NCI-H187 (cell line): ENCODE measurements at places on chromosomes 3 and 15.

DNA sequence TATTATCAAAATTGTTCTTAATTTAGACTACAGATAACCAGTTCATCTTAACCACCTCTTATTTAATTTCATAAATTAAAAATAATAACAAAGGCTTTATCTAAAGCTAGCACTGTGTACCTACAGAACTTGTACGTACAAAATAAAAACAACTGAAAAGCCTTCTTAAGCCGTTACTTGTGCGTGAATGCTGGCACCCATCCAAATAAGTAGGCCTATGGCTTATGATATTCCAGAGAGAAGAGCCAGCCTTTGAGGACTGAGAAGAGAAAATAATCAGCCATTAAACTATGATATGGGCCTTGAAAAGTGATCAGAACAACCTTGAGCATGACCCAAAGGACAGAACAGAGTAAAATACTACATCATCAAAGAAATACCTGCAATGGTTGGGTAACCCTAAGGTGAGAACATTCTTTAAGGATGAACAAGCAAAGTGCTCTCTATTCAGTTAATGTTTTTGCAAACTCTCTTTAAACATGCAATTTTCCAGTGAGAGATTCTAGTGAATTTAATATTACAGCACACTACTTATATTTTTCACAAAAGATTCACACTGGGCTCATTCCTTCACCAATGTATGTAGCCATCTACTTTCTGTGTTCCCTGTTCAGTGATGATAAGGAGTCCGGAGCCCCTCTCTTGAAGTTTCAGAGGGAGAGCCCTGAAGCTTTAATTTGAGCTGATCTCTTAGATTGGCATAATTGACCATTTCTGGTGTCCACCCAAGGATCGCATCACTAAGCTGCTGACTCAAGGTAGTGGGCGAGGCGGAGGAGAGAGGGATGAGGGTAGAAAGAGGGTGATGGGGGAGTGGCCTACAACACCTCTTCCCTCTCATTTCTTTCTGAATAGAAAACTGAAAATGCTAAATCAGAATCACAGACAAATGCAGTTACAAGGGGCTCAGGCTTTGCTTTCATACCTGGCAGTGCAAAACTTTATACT lies 7.7 kb upstream of the ACTC1 start:
- no peak for DNase-seq

DNA sequence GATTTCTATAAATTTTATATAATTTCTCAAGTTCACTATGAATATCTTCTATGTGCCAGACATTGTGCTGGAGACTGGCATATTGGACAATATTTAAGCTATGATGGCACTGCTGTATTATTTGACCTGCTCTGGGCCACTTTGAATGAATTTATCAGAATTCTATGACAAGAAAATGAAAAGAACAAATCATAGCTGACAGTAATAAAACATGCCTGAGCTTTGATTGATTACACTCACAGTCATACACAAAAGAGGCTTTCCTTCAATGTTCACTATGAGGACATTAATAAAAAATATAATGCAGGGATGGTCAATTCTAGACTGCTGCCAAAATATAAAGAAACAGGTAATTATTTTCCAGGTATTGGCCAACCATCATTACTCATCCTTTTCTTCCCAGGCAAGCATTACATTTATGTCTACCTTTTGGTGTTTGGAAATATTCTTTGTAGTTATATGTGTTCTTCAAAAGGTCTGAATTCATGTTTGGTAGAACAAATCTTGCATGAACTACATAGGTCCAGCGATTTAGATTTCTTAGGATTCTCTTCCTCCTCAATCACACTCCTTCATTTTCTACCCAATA lies 81.0 kb upstream of the ALCAM start:
- no peak for DNase-seq

DNA sequence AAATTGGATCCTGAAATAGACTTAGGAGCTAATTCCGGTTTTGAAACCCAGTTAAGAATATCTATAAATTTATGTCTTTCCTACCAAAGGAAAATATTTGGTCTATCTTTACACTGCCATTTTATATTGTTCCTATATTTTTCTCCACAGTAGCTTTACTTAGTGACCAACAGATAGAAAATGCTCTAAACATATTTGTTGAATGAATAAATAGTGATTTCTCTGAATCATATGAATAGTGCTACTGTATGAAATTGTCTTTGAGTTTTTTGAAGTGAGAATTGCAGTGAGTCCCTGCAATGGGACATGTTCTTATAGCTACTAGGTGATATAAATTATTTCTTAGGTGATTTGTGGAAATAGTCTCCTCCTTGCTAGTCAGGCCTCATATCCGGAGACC lies 18.5 kb upstream of the EID1 start:
- DNase-seq = no peak

- no peak for DNase-seq
Observed at GRCh38 chr3:175179055-175179454, 319.9 kb downstream of the NAALADL2 start.

DNA sequence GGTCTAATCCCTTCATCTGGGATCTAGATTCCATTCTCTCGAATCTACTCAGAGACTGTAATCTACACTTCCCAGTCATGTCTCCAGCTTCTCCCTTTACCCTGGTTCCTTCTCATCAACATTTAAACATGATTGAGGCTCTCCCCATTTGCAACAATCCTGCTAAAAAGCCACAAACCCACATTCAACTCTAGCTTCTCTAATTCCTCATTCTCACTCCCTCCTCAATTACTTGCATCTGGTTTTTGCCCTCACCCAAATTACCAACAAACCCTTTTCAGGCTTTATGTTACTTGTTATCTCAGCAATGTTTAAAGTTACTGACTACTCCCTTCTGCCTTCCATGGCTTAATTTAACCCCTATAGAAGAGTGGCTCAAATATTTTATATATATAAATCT lies 11.5 kb downstream of the ETFA start:
- DNase-seq = no peak

DNA sequence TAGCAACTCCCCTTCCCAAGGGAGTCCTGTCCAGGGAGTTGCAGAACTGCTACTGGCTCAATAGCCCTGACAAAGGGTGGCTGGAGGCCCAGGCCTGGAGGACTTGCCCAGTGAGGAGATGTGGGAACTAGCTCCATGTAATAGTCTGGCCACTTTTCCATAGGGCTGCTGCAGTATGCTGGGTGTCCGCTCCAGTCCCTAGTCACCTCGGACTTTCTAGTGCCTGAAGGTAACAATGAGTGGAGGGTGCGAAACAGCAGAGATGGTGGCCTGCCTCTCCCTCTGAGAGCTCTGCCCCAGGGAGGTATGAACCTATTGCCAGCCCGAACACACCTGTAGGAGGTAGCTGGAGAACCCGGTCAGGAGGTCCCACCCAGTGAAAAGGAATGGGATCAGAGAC lies 42.0 kb upstream of the GCSAM start:
- DNase-seq = no peak

- DNase-seq = no peak
Observed at GRCh38 chr3:150411976-150412375, 3.9 kb downstream of the TSC22D2 start.

- DNase-seq = no peak
Observed at GRCh38 chr3:14899993-14900618, 47.3 kb upstream of the NR2C2 start.

DNA sequence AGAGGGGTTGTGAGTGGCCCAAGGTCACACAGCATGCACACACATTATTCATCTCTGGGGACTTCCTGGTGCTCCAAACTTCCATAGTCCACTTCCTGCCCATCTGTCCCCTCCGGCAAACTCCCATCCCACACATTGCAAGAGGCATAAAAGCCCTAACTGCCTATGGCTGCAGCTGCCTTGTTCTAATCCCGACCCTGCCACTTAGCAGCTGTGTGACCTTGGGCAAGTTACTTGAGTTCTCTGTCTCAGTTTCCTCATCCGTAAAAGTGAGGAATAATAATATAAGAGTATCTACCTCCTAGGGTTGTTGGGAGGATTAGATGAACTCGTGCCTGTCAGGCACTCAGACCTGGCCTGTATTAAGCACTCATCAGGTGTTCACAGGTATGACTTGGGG lies 84.2 kb downstream of the SMAD6 start:
- DNase-seq = no peak

DNA sequence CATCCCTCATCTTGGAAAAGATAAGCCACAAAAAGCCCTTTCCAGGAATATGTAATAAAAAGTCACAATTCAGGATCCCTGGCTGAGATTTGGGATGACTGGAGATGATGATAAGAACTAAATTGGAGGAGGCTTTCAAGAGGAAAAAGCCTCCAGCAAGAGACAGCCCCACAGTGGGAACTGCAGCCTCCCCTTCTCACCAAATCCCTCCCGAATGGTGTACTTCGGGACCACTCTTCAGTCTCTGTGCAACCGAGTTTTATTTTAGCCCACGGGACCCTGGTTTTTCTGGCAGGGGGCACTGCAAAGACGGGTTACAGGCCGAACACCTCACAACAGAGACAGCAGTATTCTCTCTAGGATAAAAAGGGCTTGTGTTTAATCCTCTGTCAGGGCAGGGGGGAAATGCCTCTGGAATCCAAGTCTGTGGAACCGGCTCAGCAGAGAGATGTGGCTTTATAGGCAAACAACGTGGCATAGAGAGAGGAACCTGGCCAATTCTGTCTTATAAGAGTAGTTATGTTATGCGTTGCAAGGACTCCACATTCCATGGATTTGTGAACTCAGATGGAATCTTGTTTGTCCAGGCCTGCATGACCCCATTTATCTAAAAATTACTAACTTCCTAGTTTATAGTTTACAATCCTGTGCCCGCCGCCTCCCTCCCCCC lies 1.2 kb upstream of the LMCD1 start:
- DNase-seq = no peak

- no peak for DNase-seq
Observed at GRCh38 chr3:149934524-149934923, 36.2 kb downstream of the PFN2 start.

DNA sequence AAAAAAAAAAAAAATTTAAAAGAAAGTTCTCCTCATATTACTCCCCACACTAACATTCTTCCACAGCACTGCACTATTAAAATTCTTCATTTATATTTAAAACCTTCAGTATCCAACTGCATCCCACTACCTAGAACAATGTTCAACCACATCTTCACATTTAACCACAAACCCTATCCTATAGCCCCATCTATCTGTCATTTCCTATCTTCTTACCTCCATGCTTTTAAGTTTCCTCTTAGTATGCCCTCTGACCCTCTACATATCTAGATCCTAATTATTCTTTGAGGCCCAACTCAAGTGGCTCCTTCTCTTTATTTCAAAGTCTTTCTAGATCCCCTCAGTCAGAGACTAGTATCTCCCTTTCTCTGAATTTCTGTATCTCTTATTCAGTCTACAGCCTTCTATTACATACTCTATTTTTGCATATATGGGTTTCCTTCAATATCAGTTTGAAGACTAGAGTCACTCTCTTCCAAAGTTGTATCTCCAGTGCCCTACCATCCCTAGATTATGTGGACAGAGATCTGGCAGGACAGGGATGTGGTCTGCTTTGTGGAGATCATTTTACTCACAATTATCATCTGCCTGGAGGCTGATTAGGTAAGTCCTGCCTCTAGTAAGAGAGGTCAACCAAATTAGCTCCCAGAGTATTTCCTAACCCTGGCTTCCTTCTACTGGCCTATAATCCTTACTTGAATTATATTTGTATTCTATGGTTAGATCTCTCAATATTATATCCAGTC lies 1.4 kb downstream of the CIAO2A start:
- DNase-seq = no peak

GRCh38 chr3:149567381-149567780 lies 90.4 kb downstream of the WWTR1 start:
- DNase-seq = no peak

- DNase-seq = no peak
Observed at GRCh38 chr15:37794947-37795346, 139.5 kb upstream of the TMCO5A start.

DNA sequence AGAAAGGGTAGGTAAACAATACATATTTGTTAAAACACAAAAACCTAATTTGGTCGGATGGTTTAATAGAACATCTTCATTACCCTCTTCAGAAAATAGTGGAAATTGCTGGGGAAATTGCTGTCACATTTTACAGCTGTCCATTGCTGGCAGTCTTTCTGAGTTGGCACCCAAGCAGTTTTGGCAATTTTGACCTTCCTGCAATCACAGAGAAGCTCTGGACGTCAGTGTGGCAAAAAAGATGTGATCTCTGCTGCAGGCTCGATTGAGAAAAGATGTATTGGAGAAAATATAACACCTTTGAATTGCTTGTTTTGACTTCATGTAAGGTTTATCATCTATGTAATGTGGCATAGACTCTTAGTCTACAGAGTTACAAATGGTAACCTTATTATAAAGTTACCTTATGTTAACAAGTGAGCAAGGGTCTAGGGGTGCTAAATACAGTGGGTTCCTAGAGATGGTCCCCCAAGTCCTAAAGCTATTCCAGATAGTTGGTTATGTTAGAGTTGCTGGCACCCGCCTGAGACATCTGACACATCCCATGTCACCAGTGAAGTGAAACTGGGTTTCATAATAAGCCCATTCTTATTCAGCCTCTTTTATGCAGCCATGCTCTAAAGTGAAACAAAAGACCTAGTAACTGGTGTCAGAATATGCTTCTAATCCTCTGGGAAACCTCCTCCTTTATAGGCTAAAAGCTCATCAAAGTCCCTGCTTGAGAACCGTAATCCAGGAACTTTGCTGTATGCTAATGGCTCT lies 14.0 kb downstream of the UBE2E1 start:
- no peak for DNase-seq
